Naive thymus-derived CD8-positive, alpha-beta T cell (primary cell): ENCODE measurements at places on chromosomes 2 and 18. TPM values are rescaled to one million over a fixed set of nuclear protein-coding genes. Genes with fewer than 3 reads are reported as not detected.

RPL31 gene
- 8,494 TPM for polyA plus RNA-seq

DNA sequence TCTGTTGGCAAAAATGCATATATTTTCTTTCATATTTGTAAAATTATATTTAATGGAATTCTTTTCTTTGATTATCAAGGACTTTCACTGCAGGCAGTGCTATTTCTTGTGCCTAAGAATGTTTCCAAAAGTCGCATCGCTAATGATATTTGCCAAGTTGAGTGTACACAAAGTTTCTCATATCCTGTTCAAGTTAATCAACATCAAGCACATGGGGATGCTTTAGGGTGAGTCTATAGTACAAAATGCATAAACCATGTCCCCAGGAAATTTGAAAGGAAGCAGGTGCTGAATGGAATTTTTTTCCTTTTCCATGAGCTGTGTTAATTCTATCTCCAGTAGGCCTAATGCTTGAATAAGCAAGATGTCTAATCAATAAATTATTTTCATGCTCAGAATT, 129.7 kb downstream of the GALNT1 start:
- DNase-seq, result no peak

GRCh38 chr2:158580760-158581159, 124.0 kb downstream of the PKP4 start:
- DNase-seq, result no peak

DNA sequence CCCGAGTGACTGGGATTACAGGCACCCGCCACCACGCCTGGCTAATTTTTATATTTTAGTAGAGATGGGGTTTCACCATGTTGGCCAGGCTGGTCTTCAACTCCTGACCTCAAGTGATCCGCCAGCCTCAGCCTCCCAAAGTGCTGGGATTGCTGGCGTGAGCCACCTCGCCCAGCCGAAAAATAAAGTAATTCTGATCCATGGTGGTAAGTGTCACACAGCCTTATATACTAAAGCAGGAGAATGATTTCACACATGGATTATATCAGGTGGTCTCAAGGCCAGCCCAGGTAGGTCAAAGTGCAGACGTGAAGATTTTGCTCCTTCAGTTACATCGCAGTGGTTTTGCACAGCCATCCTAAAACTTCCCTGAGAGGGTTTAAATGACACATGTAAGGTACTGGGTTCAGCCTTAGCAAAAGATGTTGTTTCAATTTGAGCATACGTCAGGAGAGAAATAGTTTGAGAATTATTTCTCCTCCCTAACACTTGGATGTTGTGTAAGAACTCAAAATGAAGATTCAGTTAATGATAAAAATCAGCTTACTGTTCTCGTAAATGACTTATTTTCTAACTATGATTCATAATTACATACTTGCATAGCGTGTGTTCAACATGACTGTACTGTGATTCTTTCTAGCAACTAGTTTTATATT, 93.0 kb upstream of the SLC39A10 start:
- DNase-seq, result no peak

MC2R gene
- not detected for polyA plus RNA-seq

DNA sequence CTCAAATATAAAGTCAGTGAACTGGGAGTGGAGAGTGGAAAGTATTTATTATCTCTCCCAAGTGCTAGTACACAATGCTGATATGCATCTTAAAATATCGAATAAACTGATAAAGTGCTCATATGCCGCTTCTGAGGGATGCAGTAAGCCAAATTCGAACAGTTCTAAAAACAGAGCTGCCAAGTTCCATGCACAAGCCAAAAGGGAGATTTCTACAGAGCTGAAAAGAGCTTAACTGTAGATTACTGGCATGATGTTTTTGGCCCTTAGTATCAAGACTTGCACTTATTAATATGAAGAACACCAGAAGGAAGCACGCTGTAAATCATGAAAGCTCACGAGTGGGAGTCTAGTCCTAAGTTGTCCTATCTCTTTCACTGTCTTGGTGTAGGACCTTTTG, 7.9 kb downstream of the TMEFF2 start:
- DNase-seq, result no peak

- DNase-seq, result no peak
Observed at GRCh38 chr2:67904566-67904965, 158.2 kb downstream of the C1D start.

GNLY gene
- 21.0 TPM for polyA plus RNA-seq

CEBPZOS gene
- polyA plus RNA-seq, result 44.5 TPM

DNA sequence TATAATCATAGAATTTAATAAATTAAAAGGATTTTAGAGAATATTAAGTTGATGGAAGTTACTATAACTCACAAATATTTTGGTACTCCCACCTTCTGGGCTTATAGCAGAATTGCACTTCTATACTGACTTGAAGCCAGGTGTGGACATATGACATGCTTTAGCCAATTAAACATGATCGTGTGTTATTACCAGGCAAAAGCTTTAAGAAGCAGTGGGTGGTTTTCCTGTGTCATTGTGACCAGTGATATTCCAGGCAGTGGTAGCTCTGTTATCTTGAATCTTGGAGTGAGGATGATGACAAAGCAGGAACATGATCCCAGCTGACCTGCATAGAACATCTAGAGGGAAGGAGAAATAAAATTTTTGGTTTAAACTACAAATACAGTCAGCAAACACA, 370.9 kb upstream of the ZEB2 start:
- DNase-seq, result no peak

GRCh38 chr18:55403421-55403949, 184.5 kb downstream of the TCF4 start:
- no peak for DNase-seq

ST8SIA3 gene
- polyA plus RNA-seq, result not detected

GRCh38 chr18:2114765-2115164, 456.5 kb downstream of the METTL4 start:
- no peak for DNase-seq

MAP3K19 gene
- polyA plus RNA-seq, result not detected

GRCh38 chr2:160510617-160511016, 17.0 kb upstream of the RBMS1 start:
- no peak for DNase-seq

TWIST2 gene
- polyA plus RNA-seq, result not detected

GALNT14 gene
- not detected for polyA plus RNA-seq

GRCh38 chr2:96819128-96819875, 3.2 kb downstream of the CNNM3 start:
- no peak for DNase-seq

DNA sequence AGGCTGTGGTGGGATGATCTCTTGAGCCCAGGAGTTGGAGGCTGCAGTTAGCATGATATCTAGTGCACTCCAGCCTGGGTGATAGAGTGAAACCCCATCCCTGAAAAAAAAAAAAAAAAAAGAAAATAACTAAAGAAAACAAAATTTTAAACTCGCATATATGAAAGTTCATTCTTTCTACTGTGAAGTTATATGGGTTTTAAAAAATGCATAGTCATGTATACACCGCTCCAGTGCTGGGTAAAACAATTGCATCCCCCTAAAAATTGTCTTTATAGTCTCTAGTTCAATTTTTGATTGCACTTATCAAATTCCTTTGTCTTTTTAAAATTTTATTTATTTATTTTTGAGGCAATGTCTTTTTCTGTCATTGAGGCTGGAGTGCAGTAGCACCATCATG, 65.0 kb upstream of the ACYP2 start:
- DNase-seq, result no peak

- DNase-seq, result peak; percentile 58
Observed at GRCh38 chr2:129396980-129397599, 582.4 kb upstream of the RAB6C start.

- DNase-seq, result no peak
Observed at GRCh38 chr18:49625021-49625691, 63.3 kb downstream of the LIPG start.

- no peak for DNase-seq
Observed at GRCh38 chr2:180676520-180677025, 303.8 kb upstream of the UBE2E3 start.

ACADL gene
- polyA plus RNA-seq, result not detected

DNA sequence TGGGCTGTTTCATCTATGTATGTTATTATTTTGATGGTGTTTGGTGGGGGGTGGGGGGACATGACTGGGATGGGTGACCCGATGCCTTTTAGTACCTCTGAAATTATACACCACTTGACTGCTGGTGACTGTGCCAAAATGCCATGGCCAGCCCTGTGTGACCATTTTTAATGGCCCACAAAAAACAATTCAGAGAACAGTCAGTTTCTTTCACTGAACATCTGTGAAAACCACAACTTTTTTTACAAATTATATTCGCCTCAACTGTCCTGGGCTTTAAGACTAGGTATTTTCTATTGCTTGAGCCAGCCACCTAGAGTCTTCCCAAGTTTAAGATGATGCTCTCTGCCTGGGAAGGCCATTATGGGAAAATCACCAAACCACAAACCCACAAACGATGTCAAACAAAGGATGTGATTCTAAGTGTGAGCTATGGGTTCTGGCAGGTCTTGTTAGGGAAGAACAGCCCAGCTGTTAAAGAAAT, 33.9 kb downstream of the FN1 start:
- no peak for DNase-seq

- DNase-seq, result no peak
Observed at GRCh38 chr2:99640635-99641151, 150.9 kb upstream of the REV1 start.

GRCh38 chr2:180690611-180691010, 289.8 kb upstream of the UBE2E3 start:
- no peak for DNase-seq

DNA sequence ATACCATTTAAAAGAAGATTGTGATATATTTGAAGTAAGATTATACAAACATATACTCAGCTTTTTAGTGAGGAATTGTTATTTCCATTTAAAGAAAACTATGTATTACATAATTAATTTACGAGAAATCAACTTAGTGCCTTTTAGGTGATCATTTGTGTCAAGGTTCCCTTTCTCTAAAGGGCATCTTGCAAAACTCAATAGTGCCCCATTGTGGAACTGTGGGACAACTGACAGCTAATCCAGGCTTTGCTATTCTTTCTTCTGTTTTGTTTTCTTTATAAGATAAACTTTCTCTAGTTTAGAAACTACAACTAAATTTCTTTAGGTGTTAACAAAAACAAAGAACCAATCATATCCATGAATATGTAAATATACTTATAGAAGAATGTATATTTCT, 24.3 kb upstream of the VIT start:
- DNase-seq, result no peak

DNA sequence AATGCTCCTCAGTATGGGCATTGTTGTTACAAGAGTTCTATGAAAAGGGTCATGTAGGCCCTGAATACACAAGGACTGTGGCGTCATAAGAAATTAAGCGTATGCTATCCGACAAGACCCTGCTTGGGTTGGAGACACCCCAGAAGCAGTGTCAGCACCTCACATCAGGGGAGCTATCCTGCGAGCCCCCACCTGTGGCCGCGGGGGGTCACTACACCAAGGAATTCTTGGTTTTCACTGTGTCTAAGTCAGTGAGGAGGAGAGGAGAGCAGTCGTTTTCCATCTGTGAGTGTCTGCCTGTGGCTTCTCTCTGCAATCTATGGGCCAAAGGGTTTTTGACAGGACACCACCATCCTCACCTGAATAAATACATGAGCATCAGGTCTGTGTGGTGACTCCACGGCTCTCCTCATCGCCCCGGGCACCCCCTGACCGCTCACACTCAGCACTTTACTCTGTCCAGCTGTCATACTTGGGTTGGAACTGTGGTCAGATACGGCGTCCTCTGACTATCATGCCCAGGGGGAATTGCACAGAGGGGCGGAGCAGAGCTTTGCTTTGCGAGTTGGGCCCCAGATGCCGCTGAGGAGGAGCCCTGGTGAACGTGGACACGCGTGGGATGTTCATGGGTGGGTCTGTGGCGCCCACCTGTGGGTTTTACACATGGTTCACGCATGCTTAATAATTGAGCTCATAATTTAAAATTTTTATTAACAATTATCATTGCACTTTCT, 235.5 kb downstream of the MYT1L start:
- DNase-seq, result no peak

GRCh38 chr2:177501186-177501585, 108.6 kb downstream of the AGPS start:
- no peak for DNase-seq

GRCh38 chr18:3596637-3597384, 146.8 kb downstream of the TGIF1 start:
- no peak for DNase-seq

DNA sequence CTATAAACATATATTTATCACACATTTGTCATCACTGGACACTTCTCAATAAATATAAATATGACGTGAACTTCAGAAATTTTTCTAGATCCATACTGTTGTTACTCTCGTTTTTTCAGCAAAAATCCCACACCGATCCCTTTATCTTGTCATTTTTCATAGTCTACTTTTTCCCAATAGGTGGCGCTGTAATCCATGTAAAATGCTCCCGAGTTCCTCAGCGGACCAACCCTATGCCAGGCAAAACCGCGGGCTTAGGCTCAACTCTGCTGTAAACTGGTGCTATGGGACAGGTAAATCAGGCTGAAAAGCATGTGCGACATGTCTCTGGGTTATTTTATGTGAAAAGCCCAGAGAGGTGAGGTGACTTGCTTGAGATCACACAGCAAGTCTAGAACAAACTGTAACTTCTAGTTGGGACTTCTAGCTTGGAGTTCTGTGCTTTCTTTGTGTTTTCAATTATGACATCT, 104.0 kb downstream of the COBLL1 start:
- DNase-seq, result no peak

GRB14 gene
- polyA plus RNA-seq, result not detected

SCYGR8 gene
- polyA plus RNA-seq, result not detected
